ENCODE measurements at places on chromosomes 7 and 10.

DNA sequence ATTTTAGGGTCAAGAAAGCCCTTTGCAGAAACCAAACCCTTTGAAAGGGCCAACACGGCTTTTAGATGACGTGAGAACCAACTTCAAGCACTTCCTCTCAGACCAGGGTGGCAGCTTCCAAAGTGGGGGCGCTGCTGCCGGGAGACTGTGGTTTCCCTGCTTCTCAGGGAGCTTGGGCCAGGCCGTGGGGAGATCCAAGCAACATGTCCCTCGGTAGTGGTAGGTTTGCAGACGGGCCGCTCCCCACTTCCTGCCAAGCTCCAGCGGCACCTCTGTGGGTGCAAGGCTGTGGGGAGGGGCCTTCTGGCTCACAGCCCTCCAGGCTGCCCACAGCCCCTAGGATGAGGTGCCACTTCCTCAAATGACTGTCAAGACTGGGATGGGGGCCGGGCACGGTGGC, 132.4 kb downstream of the FAM53B start:
- DNase-seq = no peak

DNA sequence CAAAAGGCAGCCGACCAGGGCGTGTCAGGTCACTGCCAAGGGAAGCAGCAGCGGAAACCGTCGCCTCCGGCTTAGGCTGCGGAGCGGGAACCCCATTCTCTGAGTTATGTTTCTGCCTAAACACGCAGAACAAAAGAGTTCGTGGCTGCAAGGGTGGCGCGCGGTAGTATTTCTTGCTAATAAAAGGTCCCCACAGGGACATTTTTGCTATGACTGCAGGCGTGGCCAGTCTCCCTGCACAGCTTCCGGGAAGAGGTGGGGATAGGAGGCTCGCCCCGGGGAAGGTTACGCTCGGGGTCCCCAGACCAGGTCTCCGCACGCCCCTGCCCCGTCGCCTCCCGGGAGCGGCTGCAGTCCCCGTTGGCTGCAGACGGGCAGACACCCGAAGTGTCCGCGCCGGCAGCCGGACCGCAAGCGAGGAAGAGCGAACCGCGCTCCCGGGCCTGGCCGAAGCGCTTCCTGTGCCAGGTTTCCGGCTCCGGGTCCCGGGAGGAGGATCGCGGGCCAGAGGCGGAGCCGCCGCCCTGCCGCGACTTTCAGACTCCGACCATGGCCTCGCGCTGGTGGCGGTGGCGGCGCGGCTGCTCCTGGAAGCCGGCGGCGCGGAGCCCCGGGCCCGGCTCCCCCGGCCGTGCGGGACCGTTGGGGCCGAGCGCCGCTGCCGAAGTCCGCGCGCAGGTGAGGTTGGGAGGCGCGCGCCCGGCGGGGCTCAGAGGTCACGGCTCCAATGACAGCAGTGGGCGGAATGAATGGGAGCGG, at the start of gene PDSS1:
Gene PDSS1, plus strand, starts transcription at position 539 of the 759 bp plus-strand sequence. Its CDS starts 11 bp downstream, at position 550.
- DNase-seq = peak; percentile 81

DNA sequence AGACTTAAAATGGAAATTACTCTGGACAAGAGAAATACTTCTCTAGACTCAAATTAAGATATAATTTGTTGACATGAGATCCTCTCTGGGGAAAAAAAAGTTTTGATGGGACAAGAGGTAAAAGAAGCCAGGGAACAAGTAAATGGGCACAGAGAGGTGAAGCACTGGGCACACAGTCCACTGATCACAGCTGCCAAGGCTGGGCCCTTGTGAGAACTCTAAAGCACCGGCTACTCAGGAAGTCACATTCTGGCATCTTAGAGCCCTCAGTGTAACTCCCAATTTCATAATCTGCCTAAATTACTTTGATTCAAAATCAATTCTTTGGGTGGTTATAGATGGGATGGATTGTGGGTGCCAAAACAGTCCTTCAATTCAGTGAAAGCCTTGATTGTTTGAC, 123.2 kb upstream of the CACNA2D1 start:
- no peak for DNase-seq

GRCh38 chr7:32175099-32175498, 104.9 kb upstream of the PDE1C start:
- no peak for DNase-seq

- no peak for DNase-seq
Measured at GRCh38 chr7:29296421-29296820, 101.8 kb downstream of the CHN2 start.

DNA sequence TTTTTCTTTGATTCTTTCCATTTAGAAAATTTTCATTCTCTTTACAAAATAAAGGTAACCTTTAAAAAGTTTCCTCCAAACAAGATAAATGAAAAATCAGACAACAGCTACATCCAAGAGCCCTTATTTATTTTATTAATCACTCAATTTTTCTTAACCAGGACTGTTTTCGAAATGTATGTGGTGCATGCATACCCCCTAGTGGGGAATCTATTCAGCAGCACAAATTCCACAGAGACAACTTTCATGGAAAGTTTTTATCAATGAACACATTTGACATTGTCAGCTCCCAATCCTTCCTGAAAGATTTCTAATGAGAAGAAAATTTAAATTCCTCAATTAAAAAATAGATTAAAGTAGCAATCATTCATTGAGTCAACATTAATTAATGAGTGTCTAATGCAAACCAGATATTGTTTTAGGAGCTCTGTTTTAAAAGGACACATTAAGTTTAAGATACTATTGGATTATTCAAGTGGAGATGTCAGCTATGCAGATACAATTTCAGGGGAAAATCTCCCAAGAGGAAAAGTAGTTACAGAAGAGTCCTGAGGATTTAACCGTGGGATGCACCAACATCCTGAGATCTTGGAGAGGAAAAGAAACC, 5.2 kb upstream of the HTR7 start:
- DNase-seq = no peak

- peak; percentile 50 for DNase-seq
Measured at GRCh38 chr7:12685550-12685949, 1.9 kb upstream of the ARL4A start.

DNA sequence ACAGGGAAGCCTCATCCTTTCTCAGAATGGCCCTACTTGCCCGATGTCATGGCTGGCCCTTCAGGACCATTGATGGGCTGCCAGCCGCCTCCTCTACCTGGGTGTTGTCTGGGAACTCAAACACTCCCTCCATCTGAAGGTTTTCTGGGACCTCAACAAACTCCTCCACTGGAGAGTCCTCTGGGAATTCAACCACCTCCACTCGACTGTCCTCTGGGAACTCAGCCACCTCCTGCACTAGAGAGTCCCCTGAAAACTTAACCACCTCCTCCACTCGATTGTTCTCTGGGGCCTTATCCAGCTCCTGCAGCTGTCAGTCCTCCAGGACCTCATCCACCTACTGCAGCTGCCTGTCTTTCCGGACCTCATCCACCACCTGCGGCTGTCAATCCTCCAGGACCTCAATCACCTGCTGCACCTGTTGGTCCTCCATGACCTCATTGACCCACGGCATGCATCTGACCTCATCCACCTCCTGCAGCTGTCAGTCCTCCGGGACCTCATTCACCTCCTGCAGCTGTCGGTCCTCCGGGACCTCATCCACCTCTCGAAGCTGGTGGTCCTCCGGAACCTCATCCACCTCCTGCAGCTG, 37.1 kb downstream of the MAT1A start:
- peak; percentile 75 for DNase-seq

- no peak for DNase-seq
Measured at GRCh38 chr10:3438606-3439005, 266.0 kb upstream of the PITRM1 start.

DNA sequence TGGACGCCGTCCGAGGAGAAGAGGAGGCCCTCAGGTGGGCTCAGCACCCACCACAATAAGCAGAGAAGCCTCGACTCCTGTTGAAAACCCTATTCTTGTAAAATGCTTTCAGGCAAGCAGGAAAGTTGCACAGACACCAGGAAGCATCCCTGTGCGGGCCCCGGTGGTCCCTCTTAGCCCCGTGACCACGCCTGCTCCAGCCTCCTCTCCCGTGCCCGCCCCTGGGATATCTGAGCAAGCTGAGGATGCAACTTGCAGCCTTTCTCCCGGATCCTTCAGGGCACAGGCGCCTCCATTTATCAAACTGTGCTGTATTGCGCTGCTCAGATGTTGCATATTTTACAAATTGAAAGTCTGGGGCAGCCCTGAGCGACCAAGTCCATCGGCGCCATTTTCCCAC, 72.7 kb downstream of the CFAP46 start:
- no peak for DNase-seq

DNA sequence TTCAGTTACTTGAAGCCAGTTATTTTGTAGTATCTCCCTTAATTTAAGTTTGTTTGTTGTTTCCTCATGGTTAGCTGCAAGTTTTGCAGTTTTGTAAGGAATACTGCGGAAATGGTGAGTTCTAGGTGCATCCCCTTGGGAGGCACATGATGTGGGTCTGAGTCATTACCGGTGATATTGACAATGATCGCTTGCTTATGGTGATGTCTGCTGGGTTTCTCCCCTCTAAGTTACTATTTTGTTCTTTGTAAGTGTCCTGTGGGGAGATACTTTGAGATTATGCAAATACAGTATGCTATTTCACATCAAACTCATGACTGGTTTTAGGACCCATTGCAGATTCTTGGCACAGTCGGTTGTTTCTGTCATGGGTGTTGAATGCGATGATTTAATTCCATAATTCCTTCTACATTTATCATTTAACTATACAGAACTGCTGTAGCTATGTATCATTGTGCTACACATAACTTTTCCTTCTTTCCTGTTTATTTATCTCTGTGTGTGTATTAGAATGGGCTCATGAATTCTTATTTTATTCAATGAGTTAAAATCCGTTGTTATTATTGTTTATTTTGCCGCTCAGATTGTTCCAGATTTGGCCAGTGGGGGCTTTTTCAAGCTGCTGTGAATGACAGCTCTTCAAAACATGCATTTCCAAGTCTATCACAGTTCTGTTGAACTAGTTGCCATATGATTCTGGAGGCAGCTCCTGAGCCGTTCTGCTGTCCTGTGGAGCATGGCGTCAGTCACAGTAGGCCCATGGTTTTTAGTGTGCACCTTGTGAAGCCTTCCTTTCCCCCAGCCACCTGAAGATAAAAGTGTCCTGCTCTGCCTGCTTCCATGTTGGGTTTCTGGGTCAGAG, 18.4 kb downstream of the TSPAN14 start:
- DNase-seq = no peak

DNA sequence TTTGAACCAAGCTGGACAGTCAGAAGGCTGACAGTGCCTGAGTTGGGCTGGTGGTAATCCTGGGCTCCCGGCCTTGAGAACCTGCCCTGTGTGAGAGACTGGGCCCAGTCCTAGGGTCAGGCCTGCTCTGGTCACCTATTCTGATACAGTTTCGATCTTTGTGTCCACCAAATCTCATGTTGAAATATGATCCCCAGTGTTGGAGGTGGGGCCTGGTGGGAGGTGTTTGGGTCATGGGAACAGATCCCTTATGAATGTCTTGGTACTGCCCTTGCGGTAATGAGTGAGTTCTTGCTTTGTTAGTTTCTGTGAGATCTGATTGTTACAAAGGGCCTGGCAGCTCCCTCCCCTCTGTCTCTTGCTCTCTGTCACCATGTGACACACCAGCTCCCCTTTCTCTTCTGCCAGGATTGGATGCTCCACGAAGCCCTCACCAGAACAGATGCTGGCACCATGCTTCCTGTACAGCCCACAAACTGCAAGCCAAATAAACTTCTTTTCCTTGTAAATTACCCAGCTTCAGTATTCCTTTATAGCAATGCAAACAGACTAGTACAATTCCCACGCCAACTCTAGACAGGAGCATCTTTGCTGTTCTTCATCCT, 111.8 kb upstream of the ZNF438 start:
- DNase-seq = no peak

DNA sequence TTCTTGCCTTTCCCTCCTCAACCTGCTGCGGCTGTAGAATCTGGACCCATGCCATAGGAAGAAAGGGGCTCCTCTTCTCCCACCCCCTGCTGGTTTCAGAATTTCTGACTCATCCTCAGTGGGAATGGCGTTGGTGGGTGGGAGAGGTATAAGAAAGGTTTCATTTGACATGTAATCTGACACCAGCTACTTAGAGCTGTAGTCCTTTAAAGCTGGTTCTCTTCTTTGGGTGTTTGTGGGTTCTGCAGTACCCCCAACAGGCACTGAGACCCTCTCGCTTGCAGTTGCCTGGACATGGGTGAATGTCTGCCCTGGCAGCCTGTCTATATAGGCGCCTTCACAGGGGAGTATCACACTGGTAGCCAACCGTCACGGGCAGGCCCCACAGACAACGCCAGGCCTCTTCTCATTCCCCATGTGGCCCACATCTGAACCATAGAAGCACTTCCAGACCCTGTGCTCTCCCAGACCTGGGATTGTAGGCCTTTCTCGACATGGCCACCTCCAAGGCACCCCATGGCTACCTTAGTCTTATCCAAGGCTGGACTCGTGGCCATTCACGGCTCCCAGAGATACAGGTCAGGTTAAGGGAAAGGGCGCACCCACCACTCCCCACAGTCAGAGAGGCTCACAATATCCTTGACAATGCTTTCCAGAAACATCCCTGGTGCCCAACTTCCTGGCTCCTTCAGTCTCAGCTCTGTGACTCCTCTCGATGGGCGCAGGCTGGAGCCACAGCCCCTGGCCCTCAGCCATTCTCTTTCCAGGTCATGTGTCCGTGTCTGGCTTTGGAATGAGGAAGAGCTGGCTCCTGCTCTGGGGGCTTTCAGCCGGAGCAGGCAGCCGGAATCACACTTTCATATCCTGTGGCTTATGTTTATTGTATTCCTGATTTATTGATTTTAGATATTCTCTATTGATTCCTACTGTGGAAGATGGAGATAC, 17.5 kb downstream of the ZNF862 start:
- DNase-seq = peak; percentile 44

- DNase-seq = no peak
Measured at GRCh38 chr10:46546591-46547540, 9.6 kb downstream of the GPRIN2 start.

DNA sequence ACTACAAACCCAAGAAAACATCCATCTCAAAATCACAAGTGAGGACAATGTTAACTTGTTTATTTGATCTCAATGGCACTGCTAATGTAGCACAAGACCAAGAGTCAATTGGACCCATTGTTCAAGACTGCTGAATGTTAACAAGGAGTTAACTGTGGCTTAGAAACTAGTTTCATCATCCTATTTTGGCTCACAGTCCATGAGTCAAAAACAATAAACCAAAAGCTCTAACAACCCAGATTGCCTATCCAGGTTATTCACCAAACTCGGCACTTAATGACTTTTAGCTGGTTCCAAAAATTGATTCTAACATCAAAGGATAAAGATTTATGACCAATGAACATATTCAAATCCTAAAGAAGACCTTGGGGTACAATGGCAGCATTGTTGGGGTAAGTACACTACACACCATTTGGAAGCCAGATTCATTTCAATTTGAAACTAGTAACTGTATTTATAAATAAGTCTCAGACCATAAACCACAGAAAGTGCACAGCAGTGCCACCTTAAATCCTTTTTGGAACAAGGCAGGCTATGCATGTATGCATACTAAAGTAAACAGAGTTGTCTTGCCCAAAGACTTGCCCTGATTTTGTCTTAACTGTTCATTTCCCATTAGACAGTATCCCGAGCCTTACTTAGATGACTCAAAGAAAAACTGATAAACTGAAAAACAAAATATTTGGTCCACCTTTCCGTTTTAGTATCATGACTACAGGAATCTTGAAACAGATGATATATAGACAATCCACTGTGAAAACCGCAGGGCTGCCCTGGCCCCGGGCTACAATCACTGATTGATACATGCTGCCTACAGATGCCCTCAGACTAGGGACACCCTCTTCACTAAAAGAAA, 84.5 kb downstream of the SRPK2 start:
- DNase-seq = no peak

- DNase-seq = no peak
Measured at GRCh38 chr10:24495666-24496460, 227.8 kb downstream of the ARHGAP21 start.

- DNase-seq = peak; percentile 67
Measured at GRCh38 chr7:104979167-104979841, 34.7 kb upstream of the KMT2E start.
